ENCODE measurements at places on chromosomes 2 and 18.

GRCh38 chr2:74865770-74866674 lies 32.1 kb downstream of the HK2 start:
- peak; percentile 36 for DNase-seq

DNA sequence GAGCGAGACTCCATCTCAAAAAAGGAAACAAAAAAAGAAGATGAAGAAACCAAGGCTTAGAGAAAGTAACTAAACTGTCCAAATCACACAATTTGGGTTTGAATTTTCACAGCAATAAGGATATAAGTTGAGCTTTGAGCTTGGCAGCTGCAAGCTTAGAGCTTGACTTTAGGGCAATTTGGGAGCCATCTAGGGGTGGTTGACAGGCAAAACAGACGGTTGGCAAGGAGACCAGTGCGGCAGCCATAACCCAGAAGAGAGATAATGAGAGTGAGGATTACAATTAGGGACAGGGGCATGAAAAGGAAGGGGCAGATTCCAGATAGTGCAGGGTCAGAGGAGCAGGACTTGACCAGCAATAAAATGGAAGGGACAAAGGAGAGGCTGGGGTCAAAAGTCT lies 382.2 kb upstream of the HNRNPA3 start:
- no peak for DNase-seq

DNA sequence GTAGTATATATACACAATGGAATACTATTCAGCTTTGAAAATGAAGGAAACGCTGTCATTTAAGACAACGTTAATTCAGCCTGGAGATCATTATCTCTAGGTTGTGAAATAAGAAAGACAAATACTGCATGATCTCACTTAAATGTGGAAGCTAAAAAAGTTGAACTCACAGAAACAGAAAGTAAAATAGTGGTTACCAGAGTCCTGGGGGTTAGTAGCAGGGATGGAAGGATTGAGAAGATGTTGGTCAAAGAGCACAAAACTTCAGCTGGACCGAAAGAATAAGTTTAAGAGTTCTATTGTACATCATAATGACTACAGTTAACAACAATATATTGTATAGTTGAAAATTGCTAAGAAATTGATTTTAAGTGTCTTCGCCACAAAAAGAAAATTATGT lies 670.3 kb downstream of the NR4A2 start:
- no peak for DNase-seq

- no peak for DNase-seq
These were observed 69.3 kb upstream of the FN1 start for GRCh38 chr2:215505044-215505786.

DNA sequence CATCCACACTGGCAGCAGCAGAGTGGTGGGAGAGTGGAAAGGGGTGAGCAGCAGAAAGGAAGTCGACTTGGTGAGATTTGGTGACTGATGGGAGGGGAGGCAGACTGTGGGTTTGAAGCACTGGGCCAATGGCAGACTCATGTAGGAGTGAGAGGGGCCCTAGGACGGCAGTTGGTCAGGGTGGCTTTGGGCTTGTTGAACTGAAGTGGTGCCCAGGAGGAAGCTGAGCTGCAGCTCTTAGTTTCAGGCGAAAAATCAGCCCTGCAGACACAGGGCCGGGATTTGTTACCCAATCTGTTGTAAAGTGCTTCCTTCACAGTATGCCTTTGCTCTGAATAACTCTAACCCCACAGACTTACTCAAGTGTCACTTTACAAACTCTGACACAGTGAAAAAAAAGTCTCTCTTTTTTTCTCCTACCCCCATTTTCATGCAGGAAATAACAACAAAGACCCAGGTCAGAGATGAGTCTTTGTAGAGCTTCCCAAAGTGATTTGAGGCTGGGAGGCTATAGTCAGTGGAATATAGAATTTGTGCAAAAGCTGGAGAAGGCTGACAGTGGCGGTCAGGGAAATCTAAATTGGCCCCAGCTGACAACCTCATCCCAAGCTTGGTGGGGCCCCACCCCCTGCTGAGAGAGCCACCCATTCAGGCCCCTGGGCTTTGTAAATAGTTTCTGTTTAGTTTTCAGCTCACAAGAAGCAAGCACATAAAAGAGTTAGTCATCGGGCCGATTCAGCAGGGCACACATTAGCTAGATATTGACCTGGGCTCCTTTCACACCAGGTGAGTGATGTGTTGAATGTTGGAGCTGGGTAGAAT lies 226.9 kb downstream of the VAPA start:
- peak; percentile 69 for DNase-seq

GRCh38 chr2:25512707-25513106 lies 160.7 kb downstream of the DTNB start:
- DNase-seq = peak; percentile 21

- no peak for DNase-seq
These were observed 323.4 kb downstream of the CDH19 start for GRCh38 chr18:66280470-66280869.

Measured in epithelial cell of esophagus (primary cell).